ENCODE measurements at places on chromosomes 3 and 15. TPM values are rescaled to one million over a fixed set of nuclear protein-coding genes. Genes with fewer than 3 reads are reported as not detected.

GRCh38 chr15:101474233-101474632 is 15.3 kb downstream of the PCSK6 start:
- DNase-seq = no peak

- no peak for DNase-seq
Observed at GRCh38 chr3:143830063-143830462, 18.2 kb downstream of the SLC9A9 start.

DNA sequence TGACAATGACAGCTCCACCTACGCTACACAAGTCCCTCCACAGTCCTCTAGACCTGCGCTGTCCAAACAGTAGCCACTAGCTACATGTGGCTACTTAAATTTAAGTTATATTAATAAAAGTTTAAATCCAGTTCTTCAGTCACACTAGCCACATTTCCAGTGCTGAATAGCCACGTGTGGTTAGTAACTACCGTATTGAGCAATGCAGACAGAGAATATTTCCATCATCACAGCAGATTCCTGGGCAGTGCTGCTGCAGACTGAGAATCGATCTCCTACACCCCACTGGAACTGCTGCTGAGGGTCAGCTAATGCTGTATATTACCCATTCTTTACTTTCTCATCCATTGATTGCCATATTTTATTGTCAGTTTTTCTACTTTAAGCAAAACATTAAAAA is 40.9 kb downstream of the HDC start:
- no peak for DNase-seq

Gene CACNA1D
- polyA plus RNA-seq = not detected

Gene NBEAL2
- polyA plus RNA-seq = 13.5 TPM
